Renal pelvis (tissue), 12 donors: ENCODE measurements at places on chromosomes 4 and X.

- DNase-seq, result no peak
These were observed 27.6 kb downstream of the ANXA5 start for GRCh38 chr4:121669163-121669550.

DNA sequence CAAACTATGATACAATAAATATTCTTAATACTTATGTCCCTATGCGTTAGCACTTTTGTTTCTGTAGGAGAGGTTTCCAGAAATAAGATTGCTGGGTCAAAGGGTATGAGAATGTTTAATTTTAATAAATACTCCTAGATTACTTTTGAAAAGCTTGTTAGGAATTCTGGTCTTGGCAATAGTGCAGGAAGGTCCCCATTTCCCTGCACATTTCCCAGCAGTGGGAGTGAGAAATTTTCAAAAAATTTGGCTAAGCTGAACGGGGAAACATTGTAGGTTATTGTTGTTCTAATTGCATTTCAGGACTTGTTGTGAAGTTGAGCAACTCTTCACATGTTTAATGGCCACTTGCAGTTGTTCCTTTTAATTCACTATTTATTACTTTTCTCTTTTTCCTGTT, 27.1 kb downstream of the IGFBP7 start:
- DNase-seq, result no peak

DNA sequence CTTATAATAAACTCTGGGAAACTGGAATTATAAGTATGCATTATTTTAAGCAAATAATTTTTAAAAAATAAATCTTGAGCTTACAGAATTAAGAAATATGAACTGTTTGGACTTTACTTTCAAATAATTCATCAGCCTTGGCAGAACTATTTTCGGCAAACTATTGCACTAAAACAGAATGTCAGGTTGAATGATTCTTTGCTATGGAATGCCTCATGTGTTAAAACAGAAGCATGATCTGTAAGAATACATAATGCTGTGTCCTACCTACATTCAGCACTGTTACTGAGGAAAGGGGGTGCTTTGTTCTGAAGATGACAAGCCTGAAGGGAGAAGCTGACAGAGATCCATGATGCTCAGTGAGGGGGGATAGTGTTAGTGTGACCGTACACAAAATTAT, 55.6 kb upstream of the EXOC1L start:
- DNase-seq, result no peak

DNA sequence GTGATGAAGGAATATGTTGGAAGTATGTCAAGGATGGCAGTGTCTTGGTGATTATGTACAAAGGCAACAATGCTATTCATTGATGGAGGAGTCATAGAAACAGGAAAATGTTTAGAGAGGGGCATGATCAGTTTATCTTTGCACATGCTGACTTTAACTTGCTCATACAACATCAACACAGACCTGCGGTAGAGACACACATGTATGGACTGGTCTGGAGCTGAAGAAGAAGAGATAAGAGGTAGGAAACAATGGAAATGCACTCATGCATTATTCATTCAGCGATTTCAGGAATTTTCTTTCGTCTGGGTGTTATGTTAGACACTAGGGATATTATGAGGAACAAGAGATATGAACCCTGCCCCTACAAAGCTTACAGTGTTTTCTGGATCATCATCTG, 1252.3 kb upstream of the TENM3 start:
- DNase-seq, result no peak

DNA sequence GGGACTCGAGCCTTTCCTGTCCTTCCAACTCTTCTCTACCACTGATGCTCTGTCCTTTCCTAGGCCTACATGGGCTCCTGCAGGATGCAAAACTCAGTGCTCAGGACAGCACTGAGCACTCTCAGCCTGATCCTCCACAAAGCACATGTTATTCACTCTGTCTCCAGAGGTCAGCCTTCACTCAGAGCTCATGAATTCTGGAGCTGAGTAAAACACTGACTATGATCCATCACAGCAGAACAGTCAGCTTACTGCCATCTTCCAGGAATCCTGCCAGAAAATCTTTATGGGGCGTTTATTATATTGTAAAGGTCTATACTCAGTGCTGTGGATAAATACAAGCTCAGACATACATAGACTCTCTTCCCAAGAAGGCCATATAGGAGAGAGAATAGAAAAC, 121.5 kb upstream of the CPEB2 start:
- no peak for DNase-seq

- no peak for DNase-seq
These were observed 19.4 kb upstream of the SERTM2 start for GRCh38 chrX:111492085-111492484.

GRCh38 chrX:130330706-130331105, 9.0 kb upstream of the SLC25A14 start:
- peak; percentile 23 for DNase-seq

GRCh38 chrX:69176053-69176452, 10.8 kb upstream of the PJA1 start:
- DNase-seq, result no peak

- DNase-seq, result no peak
These were observed 185.8 kb downstream of the SHOX start for GRCh38 chrX:816411-816810.

DNA sequence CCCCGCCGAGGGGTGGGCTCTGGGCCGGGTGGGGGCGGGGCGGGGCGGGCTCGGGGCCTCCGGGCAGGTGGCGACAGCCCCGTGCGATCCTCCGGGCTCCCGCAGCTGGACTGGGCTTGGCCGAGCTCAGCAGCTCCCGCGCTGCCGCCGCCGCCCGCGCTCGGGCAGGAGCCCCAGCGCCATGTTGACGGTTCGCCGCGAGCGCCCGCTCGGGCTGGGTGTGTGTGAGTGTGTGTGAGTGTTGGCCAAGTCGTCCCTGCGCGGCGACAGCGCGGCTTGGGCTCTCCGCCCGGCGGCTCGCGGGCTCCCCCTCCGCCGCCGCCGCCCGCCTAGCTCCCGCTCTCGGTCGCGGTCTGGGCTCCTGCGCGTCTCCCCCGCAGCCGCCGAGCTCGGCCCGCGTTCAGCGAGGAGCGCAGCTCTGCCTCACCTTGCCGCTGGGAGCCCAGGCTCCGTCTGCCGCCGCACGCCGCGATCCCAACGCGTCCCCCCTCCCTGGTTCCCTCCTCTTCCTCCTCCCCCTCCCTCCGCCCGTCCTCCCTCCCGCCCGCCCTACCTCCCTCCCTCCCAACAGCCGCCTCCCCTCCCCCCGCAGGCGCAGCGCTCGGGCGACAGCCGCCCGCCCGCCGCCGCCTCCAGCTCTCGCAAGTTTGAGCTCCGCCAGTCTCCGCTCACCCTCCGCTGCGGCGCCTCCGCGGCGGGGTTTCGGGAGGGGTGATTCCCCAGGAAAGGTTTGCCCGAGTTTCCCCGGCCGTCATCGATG, at the start of gene BCOR:
Gene BCOR (minus strand): TSS at position 455 of the 760 bp plus-strand sequence. CDS start 20,029 bp downstream, outside the sequence.
- DNase-seq, result no peak

DNA sequence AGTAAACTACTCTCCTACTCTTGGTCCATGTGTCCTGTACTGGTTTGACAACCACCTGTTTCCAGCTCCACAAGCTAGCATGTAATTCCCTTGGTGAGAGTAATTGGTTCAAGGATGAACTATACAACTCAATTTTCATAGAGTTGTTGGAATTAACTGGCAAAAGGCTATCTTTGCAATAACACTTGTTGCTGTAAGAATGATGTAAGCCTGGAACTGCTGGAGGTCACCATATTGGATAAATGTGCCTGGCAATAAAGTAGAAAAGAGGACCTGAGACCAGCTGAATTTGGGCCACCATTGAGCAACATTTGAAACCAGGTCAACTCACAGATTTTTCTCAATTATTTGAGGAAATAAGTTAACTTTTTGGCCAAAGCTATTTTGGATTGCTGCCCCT, 175.5 kb downstream of the CAMK2D start:
- no peak for DNase-seq

DNA sequence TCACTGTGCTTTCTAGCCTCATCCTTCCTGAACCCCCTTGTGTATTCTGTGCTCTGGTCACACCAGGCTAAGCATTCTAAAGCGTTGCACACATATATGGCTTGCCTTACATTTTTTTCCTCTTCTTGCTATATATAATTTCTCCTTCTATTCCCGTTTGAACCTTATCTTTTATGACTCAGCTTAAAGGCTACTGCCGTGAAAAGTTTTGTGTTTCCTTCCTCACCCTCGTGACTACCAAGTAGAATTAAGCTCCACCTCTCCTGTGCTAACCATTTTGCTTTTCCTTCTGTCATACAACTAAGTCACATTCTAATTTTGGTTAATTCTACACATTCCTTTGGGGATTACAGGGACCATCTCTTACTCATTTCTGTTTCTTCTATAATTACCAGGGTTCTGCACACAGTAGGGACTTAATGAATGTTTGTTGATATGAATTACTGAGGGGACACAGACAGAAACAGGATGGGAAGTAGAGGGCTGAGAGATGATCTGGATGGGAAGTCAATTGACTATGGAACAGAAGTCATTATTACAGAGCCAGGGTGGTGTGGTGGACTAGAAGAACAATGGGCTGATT, 67.1 kb downstream of the DOCK11 start:
- no peak for DNase-seq

DNA sequence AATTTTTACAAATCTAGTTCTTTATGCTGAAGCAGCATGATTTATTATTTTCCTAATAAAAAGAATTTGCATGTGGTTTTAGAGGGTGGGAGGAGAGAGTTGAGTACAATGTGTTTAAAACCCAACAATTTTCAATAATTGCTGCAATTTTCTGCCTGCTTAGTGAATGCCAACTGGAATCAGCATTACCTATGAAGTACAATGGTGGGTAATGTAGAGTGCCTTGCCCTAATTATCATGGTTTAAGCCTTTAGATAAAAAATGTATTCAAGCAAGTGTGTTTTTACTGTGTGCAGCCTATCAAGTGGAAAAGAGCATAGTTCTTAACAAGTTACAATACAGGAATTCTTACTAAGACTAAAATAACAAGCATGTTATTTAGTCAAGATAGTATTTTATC, 77.9 kb upstream of the ANKRD50 start:
- no peak for DNase-seq

DNA sequence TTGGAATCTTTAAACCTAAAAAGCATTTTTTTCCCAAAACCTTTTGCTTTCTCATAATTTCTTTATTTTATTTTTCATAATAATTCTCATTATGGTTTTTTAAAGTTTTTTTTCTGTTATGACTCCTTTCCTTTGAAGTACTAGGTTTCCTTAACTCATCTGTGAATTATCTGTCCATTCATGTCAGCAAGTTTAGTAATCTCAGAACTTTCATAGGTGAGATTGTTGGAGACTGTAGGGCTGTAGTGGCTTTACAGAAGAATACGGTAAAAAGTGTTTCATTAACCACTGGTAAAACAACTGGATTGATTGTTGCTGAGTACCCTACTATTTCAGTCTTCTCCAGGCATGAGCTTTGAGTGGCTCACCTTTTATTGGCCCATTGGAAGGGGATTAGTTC, 361.7 kb upstream of the PPP1R2C start:
- DNase-seq, result no peak

- DNase-seq, result no peak
These were observed 26.6 kb upstream of the C4orf50 start for GRCh38 chr4:6044805-6045204.

- DNase-seq, result no peak
These were observed 114.1 kb upstream of the RAP2C start for GRCh38 chrX:132333351-132333750.

DNA sequence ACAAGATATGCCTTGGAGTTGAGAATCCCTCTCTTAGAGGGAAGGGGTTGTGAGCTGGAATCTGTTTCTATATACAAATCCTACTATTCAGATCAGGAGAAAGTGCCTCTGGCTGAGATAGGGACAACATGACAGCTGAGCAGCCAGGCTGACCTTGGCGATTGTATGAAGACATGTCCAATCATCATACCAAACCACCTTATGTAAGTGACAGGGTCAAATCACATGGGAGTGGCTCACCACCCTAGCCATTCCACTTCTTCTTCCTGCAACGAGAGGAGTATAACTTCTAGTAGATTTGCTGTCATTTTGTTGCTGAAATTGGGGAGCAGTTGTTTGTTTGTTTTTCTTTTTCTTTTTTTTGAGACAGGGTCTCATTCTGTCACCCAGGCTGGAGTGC, 48.3 kb upstream of the TMEM150C start:
- DNase-seq, result no peak

GRCh38 chr4:189305500-189305899, 635.2 kb upstream of the FRG1 start:
- DNase-seq, result no peak

DNA sequence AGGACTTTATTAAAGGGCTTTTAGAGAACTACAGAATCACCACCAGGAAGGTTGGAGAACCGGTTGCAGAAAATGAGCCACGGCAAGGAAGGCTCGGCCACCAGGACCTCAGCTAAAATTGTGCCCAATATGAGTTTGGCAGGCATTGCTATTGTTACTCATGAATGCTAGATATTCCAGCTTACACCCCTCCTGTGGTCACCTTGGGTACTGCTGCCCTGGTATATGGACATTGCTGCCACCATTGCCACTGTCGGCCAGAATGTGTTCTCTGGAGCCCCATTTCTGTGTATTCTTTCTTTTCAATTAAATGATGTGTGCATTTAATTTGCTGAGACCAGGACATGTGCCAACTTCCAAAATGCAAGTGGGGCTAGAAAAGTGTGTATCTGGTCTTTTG, 626.7 kb upstream of the BOD1L1 start:
- DNase-seq, result peak; percentile 8

DNA sequence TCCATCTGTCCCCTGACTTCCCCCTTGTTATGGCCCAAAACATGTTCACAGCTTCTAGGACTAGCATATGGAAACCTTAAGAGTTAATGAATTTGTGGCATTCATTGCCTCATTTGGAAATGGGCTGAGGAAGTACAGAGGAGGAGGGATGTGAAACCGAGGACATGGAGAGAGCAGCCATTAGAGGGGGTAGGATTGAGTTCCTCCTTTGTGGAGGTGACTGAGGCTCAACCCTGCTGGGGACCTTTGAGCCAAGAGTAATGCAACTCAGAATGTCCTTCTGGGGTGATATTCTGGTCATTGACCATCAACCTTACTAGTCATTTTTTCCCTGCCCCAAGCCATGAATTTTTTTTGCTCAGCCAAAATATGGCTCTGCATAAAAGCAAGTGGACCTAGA, 109.4 kb downstream of the ZNF518B start:
- DNase-seq, result no peak

DNA sequence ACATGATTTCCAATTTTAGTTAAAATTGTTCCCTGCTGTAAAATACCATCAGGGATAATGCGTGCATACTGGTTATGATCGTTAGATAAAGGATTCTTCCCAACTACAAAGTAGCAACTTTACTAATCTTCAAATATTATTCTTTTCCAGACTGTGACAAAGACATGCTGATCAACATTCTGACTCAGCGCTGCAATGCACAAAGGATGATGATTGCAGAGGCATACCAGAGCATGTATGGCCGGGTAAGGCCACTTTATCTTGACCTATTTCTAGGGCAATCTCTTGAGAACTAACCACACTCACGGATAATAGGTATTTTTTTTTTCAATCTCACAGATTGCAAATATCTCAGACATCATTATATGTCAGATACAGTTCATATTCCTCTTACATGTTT, 47.0 kb downstream of the ANXA10 start:
- DNase-seq, result no peak
